ENCODE measurements at places on chromosomes 3 and 15.

GRCh38 chr3:31288224-31288623 lies 244.5 kb upstream of the STT3B start:
- DNase-seq, result no peak

DNA sequence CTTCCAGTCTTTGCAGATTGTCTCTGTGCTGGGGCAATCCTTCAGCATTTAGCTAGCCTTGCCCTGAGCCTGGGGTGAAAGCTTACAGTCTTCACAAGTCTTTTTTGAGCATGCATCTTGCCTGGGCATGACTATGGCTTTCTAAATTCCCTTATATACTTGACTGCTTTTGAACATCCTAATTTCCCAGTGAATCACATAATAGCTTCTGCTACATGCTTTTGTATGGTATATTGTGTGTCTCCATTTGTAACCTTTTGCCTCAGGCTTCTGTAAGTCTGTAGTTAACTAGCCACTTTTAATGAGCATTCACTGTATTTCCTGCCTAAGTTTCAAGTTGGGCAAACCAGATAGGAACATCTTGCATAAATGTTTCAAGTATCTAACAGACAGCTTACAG lies 76.8 kb downstream of the CHCHD4 start:
- no peak for DNase-seq

DNA sequence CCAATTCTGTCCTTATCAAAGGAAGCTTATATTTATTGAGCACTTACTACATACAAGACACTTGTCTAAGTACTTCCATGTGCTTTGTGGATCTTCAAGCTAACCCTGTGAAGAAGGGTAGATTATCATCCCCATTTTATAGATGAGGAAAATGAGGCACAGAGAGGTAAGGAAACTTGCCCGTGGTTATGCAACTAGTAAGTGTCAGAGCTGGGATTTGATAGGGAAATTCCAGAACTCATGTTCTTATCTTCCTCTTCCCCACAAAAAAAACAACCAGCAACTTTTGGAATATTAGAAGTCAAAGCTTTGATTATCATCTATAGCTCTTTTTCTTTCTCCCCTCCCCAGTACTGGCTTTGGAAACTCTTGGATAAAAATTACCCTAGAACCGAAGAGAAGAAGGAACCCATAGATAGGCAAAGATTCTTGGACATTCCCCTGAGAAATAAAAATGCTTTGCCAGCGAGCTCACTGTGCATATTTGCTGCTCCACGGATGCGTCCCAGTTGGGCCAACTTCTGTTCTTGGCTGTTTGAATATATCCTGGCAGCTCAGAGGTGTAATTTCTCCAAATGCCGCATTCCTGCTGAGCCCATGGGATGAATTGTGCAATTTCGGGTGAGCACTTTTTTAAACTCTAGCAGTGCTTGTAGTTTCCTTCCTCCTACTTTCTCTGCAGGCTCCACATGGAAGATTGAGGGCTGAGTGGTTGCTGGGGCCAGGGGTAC lies 591.5 kb upstream of the CFAP20DC start:
- no peak for DNase-seq

DNA sequence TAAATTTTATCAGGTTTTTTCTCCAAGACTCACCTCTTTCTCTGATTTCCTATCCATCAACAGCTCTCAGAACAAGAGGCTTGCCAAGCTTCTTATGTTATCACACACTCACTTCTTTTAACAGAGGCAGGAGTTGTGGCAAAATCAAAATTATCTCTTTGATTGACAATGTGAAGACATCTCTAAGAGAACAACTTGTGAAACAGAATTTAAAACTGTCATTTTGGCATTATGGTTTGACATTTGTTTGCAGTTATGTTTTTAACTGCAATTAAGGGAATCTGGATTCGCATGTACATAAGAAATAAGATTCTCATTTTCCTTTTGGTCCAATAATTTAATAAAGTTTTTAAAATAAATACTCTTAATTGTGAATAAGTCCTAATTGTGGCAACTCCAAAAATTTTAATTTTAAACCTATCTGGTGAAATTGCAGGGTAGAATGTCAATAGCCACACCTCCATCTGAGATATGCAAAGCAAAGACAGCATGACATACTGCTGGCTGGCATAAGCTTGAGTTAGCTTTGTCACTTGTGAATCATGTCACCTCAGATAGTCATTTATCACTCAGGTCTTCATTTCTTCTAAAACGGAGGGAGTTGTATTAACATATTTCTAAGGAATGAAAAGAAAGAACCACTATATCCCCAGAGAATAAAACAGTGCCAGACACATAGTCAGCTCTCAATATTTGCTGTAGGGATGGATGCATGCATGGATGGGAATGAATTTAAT lies 158.6 kb downstream of the CCNL1 start:
- DNase-seq, result no peak

DNA sequence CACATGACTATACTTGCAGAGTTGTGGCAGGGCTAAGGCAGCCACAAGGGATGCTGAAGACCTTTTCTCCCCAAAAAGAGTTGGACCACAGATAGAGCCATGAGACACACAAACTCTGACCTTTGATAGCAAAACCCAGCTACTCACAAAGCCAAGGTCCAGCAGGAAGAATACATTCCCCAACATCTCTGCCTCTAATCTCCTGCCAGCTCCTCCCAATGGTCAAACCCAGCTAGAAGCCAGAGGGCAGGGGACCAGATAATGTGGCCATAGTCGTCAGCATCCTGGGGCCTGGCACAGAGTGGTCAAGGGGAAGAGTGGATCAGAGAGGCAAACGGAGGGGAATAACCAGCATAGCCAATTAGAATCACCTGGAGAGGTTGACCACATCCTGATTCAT lies 28.2 kb downstream of the SLC6A1 start:
- DNase-seq, result no peak

GRCh38 chr3:162743091-162743490 lies 1246.5 kb downstream of the OTOL1 start:
- DNase-seq, result no peak

DNA sequence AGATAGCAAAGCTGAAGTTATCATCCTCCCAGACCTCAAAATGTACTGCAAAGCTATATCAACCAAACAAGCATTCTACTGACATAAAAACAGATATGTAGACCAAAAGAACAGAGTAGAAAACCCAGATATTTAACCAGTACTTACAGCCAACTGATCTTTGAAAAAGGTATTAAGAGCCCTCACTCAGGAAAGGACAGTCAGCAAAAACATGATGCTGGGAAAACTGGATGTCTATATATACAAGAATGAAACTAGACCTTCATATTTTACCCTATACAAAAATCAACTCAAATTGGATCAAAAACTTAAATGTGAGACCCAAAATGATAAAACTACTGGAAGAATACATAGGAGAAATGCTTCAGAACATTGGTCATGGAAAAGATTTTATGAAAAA lies 87.5 kb upstream of the MME start:
- no peak for DNase-seq

DNA sequence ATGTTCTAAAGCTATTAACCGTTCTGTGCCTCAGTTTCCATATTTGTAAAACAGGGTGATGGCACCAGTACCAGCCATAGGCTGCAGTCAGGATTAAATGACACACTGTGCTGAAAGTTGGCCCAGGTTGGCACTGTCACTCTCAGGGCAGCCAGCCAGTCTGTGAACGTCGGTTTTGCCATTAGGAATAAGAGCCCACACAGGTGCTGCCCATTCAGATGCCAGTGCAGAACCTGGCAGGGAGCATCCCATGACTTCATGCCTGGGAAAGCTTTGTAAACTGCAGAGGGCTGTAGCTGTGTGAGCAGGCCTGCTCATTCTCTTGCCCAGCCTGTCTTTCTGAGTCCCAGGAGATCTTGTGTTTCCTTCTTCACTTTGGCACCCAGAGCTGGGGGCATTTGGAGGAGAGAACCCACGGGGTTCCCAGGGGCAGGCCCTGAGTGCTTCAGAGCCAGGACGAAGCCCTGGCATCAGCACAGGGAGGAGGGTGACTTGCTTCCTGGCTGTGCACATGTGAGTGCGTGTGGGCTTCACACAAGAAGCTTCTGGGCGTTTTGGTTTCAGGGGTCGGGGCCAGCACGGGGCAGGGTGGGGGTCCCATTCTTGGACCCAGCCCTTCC lies 46.9 kb downstream of the ZNF710 start:
- DNase-seq, result no peak

GRCh38 chr3:39542588-39542988 lies 75.1 kb downstream of the MOBP start:
- no peak for DNase-seq

GRCh38 chr15:45023659-45024225 lies 747 bp downstream of the SORD start:
- no peak for DNase-seq

DNA sequence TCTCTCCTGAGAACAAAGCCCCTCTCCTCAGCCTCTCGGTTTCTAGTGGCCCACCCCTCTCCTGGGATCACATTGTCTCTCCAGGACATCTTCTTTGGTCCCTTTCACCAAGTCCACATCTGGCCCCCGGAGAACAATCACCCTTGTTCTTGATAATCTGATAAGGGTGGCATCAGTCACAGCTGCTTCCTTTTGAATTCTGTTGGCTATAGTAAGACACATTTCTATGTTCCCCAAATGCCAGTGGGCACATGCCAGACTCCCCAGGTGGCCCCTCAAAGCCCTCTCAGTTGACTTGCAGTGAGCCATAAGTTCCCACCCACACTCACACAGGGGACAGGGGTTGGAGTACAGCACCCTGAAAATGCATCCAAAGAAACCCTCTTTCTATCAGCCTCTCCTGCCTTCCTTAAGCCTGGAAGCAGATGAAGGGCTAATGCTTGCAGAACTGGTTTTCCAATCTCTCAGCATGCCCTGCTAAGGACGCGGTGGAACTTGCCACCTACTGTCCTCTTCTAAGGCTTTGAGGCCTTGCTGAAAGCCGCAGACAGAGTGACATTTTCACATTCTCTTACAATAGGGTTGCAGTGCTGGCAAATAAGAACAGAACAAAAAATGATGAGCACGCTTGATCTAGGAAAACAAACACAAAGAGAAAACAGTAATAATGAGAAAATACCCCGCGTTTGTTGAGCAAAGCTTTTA lies 101.3 kb upstream of the SLCO3A1 start:
- DNase-seq, result no peak

GRCh38 chr15:35145336-35145735 lies 60.2 kb upstream of the NANOGP8 start:
- DNase-seq, result no peak

DNA sequence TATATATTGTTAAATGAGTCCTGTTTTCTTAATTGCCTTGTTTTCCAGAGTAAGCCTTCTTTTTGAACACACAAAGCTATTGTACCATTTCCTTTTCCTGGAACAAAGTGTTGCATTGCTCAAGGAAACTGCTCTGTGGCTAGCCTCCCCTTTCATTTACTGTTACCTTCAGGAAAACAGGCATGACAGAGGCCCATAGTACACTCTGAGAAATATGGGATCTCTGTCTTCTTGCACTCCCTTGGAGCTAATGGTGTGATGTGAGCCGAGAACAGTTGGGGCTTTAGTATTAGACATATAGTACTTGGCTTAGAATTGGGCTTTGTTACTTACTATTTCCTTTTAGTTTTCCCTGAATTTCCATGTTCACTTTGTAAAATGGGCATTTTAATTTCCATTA lies 193.7 kb downstream of the GHSR start:
- no peak for DNase-seq

- no peak for DNase-seq
These were observed 62.7 kb downstream of the DGKG start for GRCh38 chr3:186299327-186299726.

DNA sequence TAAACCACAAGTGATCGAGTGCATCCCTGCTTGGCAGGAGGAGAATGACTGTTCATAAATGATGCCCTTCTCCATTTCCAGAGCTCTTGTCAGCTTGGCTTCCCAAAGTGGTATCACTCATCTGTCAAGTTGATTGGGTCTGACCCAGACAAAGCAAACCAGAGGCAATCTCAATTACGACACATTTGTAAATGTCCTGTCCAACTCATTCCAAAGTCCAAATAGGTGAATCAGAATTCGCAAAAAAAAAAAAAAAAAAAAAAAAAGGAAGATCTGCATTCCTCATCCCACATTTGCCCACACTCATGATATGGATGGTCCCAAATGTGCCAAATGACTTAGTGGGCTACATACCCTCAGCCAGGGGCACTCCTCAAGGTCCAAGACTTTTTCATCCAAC lies 91.9 kb downstream of the LRRC3B start:
- no peak for DNase-seq

DNA sequence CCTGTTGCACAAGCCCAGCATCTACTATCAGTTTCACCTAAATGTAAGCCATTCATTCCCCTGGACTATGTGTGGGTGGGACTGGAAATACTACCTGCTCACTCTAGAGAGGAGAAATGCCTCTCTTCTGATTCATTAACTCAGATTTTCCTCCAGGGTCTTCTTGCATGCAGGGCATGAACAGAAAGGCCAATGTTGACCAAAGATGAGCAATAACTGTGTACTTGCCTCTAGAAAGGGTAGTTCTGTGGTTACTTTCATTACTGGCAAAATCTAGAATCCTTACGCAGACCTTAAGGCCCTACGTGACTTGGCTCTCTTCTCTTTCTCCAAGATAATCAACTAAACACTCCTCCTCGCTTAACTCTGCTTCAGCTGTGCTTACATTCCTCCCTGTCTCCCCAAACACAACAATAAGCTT lies 81.4 kb upstream of the PSMD6 start:
- no peak for DNase-seq

GRCh38 chr15:100264994-100265640 lies 76.7 kb downstream of the ADAMTS17 start:
- no peak for DNase-seq

DNA sequence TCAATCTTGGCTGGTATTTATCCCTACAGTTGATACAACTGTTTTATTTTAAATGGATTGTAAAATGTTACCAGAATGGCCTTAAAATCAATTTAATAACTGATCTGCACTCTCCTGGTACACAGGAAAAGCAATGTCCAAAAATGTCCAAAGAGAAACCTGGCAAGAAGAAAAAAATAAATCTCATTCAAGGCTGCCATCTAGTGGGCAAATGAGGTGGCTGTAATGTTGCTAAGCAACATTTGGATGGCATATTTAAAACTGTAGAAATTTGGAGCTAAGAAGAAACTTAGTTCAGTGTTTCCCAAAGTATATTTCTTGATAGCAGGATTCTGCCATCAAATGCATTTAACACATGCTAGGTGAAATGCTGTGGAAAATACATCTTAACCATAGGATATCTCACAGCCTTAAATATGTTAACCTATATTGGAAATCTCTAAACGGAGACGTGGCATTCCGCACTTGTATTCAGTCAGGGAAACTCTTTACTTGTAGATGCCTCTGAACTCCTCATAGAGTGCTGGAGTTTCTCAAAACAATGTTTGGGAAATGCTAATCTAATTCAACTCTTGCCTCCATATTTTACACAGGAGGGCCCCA lies 216.8 kb downstream of the ERC2 start:
- no peak for DNase-seq

DNA sequence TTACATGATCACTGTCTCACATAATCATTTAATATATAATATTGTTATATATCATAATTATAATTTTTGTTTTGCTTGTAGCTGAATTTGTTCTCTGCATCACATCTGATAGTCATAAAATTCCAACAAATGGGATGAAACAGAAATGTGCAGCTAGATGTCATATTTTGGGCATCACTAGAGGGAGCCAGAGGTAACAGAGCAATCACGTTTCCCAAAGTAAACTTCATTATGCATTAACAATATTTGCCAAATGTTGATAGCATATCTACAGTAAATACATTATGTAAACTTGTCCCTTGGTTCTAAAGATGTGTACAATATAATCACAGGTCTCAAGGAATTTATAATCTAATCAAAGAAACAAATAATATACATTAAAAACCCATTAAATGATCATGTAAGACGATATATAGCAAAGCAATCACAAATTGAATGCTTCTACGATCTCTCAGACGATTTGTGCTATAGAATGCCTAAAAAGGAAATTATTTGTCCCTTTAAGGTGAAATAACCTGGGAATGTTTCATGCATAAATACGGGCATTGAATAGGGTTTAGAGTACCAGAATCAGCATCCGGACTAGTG lies 234.2 kb upstream of the MCTP2 start:
- DNase-seq, result no peak
